Stomach (tissue), 19 donors: ENCODE measurements at places on chromosomes 12 and 14. TPM values are rescaled to one million over a fixed set of nuclear protein-coding genes. Genes with fewer than 3 reads are reported as not detected.

GRCh38 chr12:128549601-128550218 lies 274.0 kb downstream of the SLC15A4 start:
- no peak for DNase-seq

CMA1 gene
- total RNA-seq: not detected

DNA sequence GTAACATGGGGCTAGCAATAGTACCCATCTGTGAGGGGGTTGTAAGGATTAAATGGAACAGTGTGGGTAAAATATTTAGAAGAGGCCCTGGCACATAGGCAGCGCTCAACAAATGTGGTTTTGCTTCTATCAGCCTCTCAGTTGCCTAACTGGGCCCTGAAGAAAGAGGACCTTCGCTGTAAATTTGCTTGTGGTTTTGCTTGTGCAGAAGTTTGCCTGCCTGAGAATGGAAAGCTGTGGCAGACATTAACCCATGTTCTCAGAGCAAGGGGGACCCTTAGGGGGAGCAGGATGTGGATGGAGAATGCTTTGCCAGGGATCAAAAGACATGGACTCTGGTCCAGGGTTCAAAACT lies 160.1 kb downstream of the BRMS1L start:
- no peak for DNase-seq

GRCh38 chr12:47377414-47378221 lies 297.9 kb upstream of the AMIGO2 start:
- DNase-seq: peak; percentile 72

DNA sequence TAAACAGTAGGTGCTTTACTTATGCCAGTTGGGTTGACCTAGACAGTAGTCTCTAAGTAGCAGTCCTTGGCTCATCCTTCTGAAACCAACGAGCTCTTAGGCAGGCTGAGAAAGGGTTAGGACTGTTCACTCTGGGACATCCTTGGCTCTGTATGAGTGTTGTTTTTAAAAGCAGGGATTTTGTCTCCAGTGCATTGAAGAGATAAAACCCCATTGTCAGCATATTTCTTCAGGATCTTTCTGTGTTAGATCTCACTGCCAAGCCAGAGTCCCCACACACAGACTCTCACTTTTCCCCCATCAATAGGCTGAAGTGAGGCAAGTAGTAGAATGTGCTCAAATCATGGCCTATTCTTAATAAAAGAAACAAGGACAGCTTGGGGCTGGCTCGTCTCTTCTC lies 123.4 kb upstream of the HIF1A start:
- DNase-seq: no peak
